ENCODE measurements at places on chromosomes 7 and 10.

DNA sequence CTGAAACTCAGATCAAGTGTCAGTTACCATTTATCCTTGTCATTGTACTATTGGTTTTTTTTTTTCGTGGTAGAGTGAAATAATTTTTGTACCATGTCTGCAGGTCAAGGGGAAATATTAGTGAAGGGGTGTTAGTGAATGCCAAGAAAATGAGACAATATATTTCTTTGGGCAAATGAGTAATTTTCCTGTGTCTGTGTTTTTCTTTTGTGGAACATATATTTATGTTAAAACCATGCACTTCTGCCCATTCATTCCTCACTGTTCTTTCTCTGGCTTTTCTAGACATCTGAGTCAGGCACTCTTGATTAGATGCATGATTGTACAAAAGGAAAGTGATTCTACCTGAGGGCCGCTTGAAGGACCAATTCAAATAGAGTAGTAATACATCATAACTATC, 161.6 kb downstream of the BICC1 start:
- no peak for DNase-seq

GRCh38 chr7:93923942-93924341, 2.4 kb downstream of the GNG11 start:
- no peak for DNase-seq

- no peak for DNase-seq
Observed at GRCh38 chr7:297611-298374, 7.8 kb downstream of the FOXL3 start.

GRCh38 chr10:123139521-123140163, 3.9 kb downstream of the HMX3 start:
- DNase-seq = no peak

GRCh38 chr10:28332726-28333125, 29.9 kb upstream of the MPP7 start:
- no peak for DNase-seq

DNA sequence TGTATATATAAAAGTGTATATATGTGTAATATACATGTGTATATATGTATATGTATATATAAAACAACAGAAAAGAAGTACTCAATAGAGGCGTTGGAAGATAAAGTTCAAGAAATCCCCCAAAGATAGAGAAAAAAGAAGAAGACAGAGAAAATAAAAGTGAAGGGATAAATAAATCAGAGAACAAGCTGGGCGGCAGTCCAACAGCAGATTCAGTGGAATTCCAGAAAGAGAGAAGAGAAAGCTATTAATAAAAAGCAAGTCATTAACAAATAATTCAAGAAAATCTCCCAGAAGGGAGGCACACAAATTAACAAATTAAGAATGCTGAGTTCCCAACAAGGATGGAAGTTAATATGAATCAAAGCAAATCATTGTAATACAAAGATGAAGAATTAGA, 59.3 kb upstream of the RNF148 start:
- no peak for DNase-seq

DNA sequence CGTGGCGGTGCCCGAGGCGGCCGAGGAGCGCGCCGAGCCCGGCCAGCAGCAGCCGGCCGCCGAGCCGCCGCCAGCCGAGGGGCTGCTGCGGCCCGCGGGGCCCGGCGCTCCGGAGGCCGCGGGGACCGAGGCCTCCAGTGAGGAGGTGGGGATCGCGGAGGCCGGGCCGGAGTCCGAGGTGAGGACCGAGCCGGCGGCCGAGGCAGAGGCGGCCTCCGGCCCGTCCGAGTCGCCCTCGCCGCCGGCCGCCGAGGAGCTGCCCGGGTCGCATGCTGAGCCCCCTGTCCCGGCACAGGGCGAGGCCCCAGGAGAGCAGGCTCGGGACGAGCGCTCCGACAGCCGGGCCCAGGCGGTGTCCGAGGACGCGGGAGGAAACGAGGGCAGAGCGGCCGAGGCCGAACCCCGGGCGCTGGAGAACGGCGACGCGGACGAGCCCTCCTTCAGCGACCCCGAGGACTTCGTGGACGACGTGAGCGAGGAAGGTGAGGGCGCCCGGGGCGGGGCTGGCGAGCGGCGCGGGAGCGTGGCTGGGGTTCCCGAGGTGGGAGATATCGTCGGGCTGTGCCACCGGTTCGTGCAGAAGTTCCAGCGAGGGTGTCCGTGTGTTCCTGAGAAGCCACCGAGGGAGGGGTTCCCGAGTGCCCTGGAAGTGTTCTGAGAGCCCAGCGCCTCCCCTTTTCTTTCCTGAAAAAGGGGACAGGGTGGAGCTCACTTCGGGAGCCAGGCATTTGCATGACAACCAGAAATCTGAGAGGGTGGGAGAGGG, 495 bp downstream of the EIF3B start:
- peak; percentile 37 for DNase-seq
